Sigmoid colon (tissue), 7 donors: ENCODE measurements at places on chromosomes 1 and 21. TPM values are rescaled to one million over a fixed set of nuclear protein-coding genes. Genes with fewer than 3 reads are reported as not detected.

Gene MIXL1
- not detected for total RNA-seq

Gene PER3
- 42.8 TPM for total RNA-seq

Gene ERO1B
- total RNA-seq, result 17.2 TPM

Gene PIP5K1A
- 51.5 TPM for total RNA-seq

Gene HPCA
- total RNA-seq, result not detected

- no peak for DNase-seq
These were observed 163.3 kb downstream of the PIK3R3 start for GRCh38 chr1:45968941-45969666.

DNA sequence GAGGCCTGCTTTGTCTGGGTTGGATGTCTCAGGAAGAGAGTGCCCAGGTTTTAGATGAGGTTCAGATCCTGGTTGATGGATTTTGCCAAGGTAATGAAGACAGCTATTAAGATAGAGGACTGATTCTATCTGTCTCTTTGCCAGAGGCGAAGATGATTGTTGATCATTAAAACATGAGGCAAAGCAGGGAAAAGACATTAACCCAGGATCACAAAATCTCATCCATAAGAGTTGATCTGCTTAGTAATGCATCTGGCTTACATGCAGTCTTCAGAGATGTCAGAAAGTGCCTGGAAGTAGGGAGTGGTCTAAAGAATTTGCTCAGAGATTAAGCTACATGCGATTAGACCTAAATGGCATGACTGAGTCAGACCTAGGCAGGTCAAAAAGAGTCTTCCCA, 229.6 kb upstream of the PLD5 start:
- DNase-seq, result no peak

GRCh38 chr1:205534444-205534985, 30.0 kb downstream of the CDK18 start:
- no peak for DNase-seq

DNA sequence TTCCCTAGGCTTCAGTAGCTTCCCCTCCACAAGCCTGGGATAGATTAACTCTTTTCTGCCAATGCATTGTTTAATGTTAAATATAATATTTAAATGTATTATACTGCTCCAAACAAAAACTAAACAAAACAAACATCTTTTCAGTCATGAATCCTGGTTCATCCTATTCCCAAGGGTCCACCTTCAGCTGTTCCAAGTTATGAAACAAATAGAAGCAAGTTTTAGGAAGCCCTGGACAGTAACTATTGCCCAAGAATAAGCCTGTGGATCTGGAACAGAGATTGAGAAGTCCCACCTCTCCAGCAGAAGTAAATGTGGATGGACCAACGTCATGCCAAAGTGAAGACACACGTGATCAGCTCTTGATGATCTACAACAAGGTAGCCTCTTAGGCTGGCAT, 408.1 kb downstream of the SETD4 start:
- DNase-seq, result no peak

GRCh38 chr1:153001382-153001781, at the start of gene SPRR3:
Gene SPRR3 (plus strand): TSS chr1:153001749. CDS start chr1:153003021, 1,272 bp downstream.
- no peak for DNase-seq

- DNase-seq, result no peak
These were observed 178.7 kb downstream of the CYYR1 start for GRCh38 chr21:26394341-26394740.

DNA sequence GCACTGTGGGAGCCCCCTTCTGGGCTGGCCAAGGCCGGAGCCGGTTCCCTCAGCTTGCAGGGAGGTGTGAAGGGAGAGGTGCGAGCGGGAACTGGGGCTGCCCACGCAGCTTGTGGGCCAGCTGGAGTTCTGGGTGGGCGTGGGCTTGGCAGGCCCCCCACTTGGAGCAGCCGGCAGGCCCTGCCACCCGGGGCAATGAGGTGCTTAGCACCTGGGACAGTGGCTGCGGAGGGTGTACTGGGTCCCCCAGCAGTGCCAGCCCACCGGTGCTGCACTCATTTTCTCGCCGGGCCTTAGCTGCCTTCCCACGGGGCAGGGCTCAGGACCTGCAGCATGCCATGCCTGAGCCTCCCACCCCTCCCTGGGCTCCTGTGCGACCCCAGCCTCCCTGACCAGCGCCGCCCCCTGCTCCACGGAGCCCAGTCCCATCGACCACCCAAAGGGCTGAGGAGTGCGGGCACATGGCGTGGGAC, 11.6 kb downstream of the SCYL3 start:
- no peak for DNase-seq

GRCh38 chr21:31030367-31031106, 7.7 kb downstream of the KRTAP19-8 start:
- DNase-seq, result no peak
